ENCODE measurements at places on chromosomes 7 and 10. TPM values are rescaled to one million over a fixed set of nuclear protein-coding genes. Genes with fewer than 3 reads are reported as not detected.

Gene ENO4
- 0.32 TPM for total RNA-seq

- no peaks in the 10 kb centered on the region for H3K27me3 ChIP-seq
- H3K4me1 ChIP-seq, result no peaks in the 10 kb centered on the region
- no peak overlapping the region for H3K27ac ChIP-seq
Observed at GRCh38 chr7:83439026-83439425, 209.9 kb downstream of the SEMA3E start.

DNA sequence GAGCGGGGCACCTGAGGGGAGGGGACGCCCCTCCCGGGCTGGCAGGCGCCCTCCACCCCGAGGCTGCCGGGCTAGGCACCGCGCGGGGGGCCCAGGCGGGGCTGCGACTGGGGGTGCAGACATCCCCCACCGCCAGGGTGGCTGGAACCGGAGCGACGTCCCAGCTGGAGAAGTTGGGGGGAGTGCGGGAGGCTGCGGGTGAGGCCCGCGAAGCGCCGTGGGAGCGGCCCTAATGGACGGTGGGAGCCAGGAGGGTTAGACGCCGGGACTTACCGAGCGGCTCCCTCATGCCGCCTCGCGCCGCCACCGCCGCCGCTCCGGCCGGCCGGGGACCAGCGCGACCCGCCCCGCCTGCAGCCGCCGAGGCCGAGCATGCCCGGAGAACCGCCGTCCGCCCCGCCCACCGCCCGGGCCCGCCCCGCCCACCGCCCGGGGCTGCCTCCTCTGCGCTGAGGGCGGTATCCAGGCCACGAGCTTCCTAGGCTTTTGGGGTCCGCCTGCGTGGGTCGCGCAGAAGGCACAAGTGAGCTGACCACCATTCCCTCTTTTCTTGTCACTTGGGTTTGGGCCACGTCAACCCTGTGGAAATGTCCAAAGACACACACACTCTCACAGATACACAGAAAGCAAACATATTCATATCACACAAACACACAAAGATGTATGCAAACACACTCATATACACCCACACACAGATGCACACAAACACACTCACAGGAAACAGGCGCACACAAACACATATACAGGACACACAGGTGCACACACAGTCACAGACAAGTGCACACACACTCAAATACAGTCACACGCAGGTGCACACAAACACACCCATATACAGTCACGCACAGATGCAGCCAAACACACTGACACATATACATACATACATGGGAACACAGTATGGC is at the start of gene JCAD:
TSS of gene JCAD (minus strand) at position 378 of the 899 bp plus-strand sequence. CDS start 11,774 bp downstream, outside the sequence.
- H3K36me3 ChIP-seq, result no peaks in the 10 kb centered on the region
- peaks cover 3% of the 10 kb centered on the region for H3K4me1 ChIP-seq
- H3K4me3 ChIP-seq, result peak within 1 kb of the TSS; percentile 58
- peak; percentile 74 for DNase-seq
- no peak within 1 kb of the TSS for H3K27ac ChIP-seq
- no peaks in the 10 kb centered on the region for H3K27me3 ChIP-seq

Gene OR2A5
- total RNA-seq, result not detected

All from adrenal gland (tissue), 19 donors.